NCI-H1417 treated with DMSO at 0.1 percent for 48 hours (cell line): ENCODE measurements at places on chromosomes 7 and 10.
A peak's percentile ranks its signal among the peaks of the same experiment; 100 is the strongest.

GRCh38 chr7:135169964-135170273 lies 588 bp downstream of the CYREN start:
- no peak for DNase-seq

GRCh38 chr7:64611717-64612116 lies 48.8 kb upstream of the ZNF680 start:
- no peak for DNase-seq

DNA sequence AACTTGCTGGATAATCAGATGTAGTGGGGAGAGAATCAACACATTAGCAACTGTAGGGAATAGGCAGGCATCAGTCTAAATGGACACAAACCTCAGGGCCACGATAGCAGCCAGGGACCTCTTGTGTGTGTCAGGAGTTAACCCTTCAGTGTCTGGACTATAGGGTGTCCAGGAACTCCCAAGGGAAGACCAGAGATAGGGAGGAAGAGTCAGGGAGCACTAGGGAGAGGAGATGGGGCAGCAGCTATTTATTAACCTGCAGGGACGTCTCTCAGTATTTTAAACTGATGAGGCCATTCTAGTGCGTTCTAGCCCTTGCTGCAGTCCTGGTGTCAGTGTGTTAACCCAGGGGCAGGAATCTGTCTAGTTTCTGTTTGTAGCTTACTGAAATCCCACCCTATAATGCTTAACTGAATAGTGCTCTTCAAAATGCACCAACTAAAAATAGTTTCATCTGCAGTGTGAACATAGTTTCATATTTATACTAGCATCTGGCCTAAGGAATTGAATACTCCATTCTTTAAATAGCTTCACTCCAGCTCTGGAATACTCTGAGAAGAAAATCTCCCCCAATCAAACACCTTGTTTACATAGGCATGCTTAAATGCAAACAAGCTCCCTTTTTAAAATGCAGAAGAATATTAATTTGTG lies 62.7 kb downstream of the ARID5B start:
- no peak for DNase-seq

GRCh38 chr10:22911889-22912762 lies 15.7 kb upstream of the ARMC3 start:
- DNase-seq: peak; percentile 68

GRCh38 chr7:123539871-123540270 lies 5.5 kb upstream of the IQUB start:
- no peak for DNase-seq

GRCh38 chr7:152076324-152076821 lies 50.9 kb downstream of the GALNT11 start:
- DNase-seq: no peak

- DNase-seq: no peak
Measured at GRCh38 chr10:31064348-31064747, 32.7 kb upstream of the ZNF438 start.

DNA sequence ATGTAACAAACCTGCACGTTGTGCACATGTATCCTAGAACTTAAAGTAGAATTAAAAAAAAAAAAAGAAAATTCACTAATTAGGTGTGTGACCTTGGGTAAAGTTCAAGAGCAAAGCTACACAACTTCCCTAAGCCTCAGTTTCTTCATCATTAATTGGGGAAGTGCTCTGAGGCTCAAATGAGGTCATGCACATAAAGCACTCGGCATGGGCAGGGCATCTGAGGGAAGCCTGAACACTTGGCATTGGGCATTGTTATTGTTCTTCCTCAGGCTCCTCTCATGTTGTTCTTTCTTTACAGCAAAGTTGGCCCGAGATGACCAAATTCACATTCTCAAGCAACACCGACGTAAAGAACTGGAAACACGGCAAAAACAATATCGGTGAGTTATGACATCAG lies 21.5 kb downstream of the ALOX5 start:
- DNase-seq: no peak

- no peak for DNase-seq
Measured at GRCh38 chr7:37322831-37323230, 125.8 kb downstream of the ELMO1 start.

DNA sequence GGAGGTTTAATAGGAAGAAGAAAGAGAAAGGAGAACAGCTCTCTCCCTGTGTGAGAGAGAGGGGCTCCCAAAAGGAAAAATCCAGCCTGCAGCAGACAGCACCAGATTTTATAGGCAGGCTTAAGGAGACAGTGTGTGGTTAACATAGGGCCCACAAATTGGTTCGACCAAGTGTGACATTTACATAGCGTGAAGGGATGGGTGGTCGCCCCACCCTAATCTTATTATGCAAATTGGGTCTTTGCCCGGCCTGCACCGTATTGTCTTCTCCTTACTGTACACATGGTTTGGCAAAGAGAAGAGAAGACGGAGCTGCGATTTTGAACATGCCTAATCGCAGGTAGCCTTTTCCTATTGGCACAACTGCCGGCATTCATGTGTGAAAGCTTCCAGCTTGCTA lies 756.3 kb downstream of the NXPH1 start:
- no peak for DNase-seq

DNA sequence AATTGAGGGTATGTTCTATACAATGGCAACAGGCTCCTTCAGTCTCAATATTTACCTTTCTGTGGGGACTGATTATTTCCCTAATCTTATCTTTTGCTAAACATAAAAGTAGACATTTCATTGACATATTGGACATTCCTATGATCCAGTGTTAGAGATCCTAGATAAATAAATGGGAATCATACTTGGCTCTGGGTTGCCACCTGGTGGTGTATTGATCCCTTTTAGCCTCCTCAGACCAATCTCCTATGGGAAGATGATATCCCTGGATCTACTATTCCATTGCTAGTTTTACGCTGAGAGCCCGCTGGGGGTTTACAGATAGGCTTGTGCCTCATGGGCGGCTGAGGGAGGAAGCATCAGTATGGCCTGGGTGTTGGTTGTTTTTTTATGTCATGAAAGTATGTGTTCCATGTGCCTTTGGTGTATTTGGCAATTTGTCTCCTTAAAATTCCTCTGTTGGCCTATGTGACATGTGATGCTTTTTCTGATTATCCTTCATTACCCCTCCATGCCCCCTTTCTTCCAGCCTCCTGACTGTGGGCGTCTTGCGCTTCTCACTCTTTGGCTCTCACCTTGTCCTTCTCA lies 18.8 kb downstream of the CELF2 start:
- no peak for DNase-seq

DNA sequence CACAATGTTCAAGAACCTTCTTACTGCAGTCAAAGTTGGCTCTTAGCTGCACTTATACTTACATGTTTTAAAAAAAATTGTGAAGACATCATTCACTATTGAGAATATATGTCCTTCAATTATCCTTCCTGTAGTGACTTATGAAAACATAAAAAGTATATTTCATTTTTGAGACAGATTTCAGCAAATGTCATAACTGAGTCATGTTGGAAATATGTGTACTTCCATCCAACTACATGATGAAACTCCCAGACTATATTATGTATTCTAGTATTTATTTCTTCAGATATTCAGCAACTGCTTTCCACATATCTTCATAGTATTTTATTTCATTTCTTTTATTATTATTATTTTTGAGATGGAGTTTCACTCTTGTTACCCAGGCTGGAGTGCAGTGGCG lies 160.2 kb downstream of the ARHGAP12 start:
- DNase-seq: no peak

- no peak for DNase-seq
Measured at GRCh38 chr10:122159141-122159970, 111.7 kb upstream of the BTBD16 start.

- DNase-seq: no peak
Measured at GRCh38 chr10:89845541-89846280, 144.3 kb downstream of the KIF20B start.

DNA sequence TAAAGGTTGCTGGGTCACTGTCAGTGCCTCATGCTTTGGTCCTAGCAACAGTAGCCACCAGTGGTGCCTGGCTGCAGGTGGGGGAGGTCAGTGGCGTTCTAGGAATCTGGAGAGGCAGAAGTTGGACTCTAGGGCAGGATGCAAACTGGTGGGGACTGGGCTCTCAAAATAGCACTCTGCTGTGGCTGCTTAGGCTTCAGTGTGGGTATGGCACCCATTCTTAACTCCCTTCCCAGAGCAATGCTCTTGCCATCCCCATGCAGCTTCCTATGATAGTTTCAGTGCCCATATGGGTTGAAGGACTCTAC lies 330.8 kb downstream of the PCDH15 start:
- DNase-seq: no peak

DNA sequence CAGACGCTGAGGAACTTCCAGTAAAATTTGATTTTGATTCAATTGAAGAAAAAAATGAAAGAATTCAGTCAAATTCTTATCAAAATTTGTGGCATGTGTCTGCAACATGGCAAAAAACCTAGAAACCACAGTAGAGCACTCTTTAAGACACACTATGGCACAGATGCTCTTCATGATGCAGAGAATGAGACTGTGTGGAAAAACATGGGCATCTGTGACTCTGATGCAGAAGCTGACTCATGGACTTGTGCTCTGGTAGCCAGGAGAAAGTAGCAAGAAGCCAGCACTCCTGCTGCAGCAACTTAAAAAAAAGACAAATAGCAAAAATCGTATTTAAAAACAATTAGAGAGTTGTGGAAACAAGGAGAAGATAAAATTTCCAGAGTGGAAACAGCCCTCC lies 8.9 kb upstream of the KCNK18 start:
- no peak for DNase-seq

- DNase-seq: no peak
Measured at GRCh38 chr10:54402576-54402975, 398.5 kb downstream of the PCDH15 start.

GRCh38 chr10:95837783-95838182 lies 70.0 kb upstream of the CC2D2B start:
- no peak for DNase-seq

GRCh38 chr10:111278266-111278665 lies 201.4 kb downstream of the ADRA2A start:
- no peak for DNase-seq

DNA sequence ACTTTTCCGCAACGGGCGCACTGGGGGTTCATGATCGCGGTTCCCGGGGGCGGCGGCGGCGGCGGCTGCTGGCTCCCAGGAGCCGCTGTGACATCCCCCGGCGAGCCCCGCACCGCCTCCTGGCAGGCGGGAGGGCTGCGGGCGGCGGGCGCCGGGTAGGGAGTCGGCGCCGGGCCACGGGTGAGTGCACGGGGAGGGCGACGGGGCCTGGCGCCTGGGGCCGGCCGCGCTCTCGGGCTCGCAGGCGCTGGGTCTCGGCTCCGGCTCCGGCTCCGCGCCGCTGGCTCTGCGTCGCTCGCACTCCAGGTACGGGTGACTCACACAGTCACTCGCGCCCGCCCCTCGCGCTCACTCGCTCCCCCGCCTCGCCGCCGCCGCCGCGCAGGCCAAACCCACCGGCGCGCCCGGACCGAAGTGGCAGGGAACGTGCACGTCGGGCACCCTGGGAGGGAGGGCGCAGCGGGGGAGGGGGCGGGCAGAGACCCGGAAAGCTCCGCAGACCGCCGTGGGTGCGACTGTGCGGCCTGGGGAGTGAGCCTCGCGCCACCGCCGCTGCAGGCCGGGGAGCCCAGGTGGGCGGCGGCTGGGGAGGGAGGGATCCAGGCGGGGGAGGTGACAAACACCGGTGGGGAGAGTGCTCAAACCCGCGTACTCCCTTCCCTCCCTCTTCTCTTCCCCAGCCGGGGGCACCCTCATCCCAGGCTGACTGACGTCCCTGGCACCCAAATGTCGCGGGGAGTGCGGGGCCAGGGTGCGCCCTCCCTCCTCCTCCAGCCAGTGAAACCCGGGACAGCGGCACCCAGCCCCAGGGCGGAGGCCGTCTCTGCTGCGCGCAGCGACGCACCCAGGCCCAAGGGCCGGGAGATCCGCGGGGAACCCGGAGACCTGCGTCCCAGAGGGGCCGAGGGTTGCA lies 276.9 kb upstream of the NEBL start:
- peak; percentile 10 for DNase-seq

- DNase-seq: no peak
Measured at GRCh38 chr10:129024046-129024445, 443.0 kb upstream of the MGMT start.

- no peak for DNase-seq
Measured at GRCh38 chr7:128405471-128406313, 4.1 kb downstream of the IMPDH1 start.

DNA sequence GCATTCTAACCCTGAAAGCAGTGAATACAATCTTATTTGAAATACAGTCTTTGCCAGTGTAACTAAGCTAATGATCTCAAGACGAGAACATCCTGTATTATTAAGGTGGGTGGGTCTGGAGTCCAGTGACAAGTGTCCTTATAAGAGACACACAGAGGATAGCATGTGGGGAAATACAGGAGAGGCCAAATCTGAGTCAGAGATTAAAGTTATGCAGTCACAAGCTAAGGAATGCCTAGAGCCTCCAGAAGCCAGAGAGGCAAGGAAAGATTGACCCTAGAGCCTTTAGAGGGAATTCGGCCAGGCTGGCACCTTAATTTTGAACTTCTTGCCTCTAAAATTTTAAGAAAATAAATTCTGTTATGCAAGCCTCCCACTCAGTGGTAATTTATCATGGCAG lies 87.5 kb upstream of the HGF start:
- no peak for DNase-seq

DNA sequence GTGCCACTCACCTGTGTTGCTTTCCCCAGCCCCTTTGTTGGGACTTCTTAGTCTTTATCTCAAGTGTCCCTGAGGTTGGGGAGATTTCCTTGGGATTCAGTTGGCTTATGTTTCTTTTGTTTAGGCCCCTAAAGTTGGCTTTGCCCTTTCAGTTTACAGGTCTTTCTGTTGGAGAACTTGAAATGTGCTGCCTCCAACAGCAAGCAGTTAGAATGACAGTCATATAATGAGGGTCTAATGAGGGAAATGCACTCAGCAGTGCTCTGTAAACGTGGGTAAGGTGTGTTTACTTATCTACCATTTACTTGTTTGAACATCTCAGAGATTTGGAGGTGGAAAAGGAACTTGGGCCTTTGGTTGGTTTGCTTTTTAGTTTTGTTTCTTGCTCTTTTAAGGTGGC lies 191.4 kb upstream of the STK17A start:
- DNase-seq: no peak

- DNase-seq: no peak
Measured at GRCh38 chr10:77244286-77244685, 393.3 kb downstream of the KCNMA1 start.

DNA sequence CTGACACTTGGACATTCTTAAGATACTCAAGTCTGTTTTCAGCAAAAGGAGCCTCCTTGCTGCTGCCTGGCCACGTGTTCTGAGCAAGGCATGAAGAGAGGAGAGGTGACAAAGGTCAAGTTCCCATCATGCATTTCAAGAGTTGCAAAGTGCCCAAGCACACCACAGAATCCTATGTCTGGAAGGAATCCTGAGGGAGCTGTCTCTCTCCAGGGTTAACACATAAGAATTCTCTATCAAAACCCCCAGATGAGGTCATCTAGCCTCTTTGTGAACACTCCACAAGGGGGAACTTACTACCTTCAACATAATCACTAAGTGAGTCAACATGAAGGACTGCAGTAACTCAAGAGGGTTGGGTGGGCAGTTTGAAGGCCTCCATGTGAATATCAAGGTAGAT lies 155.5 kb downstream of the RNF216 start:
- no peak for DNase-seq

DNA sequence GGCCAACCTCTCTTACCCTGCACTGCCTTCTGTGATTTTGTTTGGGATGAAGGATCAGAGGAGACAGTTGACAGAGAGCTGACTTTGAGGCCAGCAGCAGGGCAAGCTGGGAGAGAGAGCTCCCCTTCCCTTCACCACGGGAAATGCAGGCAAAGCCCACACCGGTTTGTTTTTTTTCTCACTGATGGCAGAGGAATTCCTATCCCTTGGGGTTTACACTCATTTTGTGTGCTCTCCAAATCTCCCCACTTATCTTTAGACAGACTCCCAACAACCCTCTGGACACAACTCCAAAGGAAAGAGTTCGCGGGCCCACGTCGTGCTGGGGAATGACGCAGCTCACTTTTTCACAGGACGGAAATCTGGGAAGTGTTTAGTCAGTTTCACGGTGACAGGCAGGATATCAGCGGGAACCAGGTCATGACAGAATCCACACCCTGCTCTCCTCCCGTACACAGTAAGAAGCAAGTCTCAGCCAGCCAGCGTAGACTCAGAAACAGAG lies 68.3 kb upstream of the FAM171A1 start:
- DNase-seq: no peak
